Eye (tissue), 1 donor: ENCODE measurements at places on chromosomes 5 and 9.

DNA sequence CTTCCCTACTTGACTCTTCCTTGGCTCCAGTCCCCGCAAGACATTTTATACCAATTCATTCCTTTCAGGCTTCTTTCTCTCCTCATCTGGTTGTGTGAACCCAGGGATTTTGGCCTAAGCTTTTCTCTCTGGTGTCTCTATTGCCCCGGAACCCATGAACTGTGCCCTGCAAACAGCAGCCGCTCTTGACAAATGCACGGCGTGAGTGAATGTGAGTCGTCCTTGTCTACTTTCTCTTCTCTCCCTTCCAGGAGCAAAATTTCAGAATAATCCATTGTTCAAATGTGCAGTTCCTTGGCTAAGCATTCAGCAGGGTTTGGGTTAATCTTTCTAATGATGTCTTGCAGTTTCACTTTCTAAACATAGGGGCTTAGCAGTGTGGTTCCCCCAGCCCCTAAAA lies 250.4 kb upstream of the IRX4 start:
- no peak for DNase-seq

DNA sequence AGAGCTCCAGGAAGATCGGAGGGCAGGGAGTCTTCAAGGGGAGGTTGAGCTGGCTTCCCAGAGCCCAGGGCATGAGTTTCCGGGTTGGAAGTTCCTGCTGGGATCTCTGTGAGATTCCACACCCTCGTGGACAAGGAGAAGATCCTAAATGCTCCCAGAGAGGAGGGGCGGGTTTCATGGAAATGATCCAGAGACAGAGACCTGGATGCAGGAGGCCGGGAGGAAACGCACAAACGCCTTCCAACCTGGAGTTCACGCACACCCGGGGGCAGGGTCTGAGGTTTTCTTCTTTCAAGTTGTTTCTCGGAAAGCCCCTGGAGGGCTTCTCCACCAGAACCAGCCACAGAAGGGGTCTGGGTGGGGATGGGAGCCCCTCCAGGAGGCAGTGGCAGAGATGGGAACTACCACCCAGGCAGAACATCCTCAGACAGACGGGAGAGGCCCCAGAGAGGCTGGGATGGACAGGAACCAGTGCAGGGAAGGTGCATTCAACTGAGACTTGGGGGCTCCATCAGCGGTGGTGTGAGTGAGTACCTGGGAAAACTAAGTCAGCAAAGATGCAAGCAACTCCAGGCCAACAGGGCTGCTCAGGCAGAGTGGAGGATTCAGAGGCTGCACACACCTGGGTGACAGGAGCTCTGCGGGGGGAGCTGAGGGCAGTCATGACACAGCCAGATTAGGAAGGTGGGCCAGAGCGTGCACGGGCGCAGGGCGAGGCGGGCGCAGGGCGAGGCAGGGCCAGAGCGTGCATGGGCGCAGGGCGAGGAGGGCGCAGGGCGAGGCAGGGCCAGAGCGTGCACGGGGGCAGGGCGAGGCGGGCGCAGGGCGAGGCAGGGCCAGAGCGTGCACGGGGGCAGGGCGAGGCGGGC lies 52.1 kb upstream of the EXOC3 start:
- no peak for DNase-seq

GRCh38 chr5:149358294-149358651 lies 427 bp downstream of the PCYOX1L start:
- peak; percentile 67 for DNase-seq

DNA sequence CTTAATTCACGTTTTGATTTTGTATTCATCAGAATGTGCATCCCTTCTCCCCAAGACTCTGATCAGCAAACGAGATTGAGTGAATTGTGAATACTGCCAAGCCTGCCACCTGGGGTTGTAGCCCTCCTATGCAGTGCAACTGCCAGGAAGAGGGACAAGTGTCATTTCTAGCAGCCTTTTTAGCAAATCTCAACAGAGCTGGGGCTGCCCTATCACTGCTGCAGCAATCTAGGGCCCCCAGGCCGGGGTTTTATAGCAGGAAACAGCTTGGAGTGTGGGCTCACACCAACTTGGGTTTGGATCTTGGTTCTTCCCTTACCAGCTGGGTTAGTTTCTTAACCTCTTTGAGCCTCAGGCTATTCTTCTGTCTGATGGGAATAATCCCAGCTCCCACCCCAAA lies 4.0 kb downstream of the CSF1R start:
- DNase-seq, result no peak

- no peak for DNase-seq
Observed at GRCh38 chr9:78150312-78150982, 85.4 kb upstream of the CEP78 start.

DNA sequence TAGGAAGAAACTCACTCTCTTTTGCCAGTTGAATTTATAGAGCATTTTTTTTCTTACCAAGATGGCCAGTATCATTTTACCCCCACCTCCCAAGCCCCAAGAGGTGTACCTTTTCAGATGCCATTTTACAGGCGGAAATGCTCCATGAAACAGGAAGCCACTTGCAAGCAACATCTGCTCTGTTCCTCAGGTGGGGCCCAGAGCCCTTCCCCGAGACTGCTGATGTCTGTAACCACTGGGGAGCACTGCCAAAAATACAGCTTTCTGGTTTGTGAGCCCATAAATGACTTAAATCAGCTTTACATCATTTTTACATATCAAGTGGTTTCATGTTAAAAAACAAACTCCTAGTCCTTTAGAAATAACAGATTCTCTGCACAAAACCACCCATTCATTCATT lies 42.9 kb upstream of the GARNL3 start:
- DNase-seq, result no peak

- no peak for DNase-seq
Observed at GRCh38 chr5:126066836-126067235, 356.4 kb upstream of the GRAMD2B start.

GRCh38 chr5:19322716-19323485 lies 665.1 kb downstream of the CDH18 start:
- DNase-seq, result no peak

DNA sequence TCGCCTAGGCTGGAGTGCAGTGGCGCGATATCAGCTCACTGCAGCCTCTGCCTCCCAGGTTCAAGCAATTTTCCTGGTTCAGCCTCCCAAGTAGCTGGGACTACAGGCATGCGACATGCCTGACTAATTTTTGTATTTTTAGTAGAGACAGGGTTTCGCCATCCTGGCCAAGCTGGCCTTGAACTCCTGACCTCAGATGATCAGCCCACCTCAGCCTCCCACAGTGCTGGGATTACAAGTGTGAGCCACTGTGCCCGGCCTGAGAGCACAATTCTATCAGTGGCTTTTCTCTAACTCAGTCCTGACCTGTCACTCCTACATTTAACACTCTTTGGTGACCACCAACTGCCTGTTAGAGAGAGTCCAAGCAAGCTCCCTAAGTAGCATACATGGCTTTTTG lies 82.7 kb upstream of the SPOCK1 start:
- DNase-seq, result no peak

- no peak for DNase-seq
Observed at GRCh38 chr5:148311484-148311883, 739 bp upstream of the SPINK7 start.

DNA sequence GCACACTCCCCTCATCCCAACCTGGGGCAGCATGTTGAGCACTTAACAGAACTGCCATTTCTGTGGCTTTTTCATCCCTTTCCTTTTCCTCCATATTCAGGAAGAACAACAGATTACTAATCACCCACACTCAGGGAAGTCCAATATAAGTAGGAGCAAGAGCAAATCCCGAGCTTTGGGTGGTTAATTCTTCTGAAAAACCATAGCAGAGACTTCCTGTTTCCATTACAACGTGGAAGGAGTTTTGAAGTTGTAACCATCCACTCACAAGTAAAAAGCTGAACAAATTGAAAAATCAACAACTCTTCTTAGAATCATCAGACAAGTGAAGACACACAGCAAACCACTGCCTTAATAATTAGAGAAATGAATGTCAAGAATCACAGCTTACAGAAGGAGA lies 8.2 kb downstream of the CTSL start:
- no peak for DNase-seq

DNA sequence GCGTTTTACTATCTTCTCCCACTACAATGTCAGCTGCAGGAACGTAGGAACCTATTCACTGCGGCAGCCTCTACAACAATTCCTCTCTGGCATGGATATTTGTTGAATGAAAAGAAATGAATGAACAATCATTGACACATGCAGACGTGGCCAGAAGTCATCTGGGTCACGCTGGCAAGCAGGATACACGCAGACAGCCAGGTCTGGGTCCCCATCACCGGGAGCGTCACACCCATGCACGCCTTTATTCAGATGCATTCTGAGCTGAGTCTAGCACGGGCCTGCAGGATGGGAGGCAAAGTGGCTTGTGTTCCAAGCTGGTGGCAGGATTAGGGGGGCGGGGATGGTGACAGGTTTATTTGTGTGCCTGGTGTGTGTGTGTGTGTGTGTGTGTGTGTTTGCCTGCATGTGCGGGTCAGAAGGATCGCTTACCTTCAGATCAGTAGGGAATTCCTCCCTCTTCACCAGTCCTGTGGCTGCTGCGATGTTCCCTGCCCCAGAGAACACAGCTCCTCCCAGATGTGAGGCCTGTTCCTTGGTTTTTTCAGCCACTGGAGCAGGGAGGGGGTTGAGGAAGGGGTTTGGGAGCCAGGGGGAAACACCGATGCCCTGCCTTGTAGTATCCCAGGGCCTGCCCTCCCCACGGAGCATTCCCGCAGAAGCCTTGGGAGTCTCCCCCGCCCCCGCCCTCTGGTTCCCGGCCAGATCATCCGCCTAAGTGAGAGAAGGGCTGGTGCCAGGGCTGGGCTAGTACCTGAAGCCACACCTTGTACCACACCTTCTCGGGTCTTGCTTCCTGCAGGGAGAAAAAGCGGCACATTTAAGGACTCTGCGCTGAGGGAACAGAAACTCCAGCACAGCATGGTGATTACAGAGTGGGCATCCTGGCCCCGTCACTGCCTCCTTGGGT lies 4.1 kb downstream of the SNCB start:
- no peak for DNase-seq

- DNase-seq, result peak; percentile 52
Observed at GRCh38 chr5:161167016-161167767, 315.2 kb upstream of the ATP10B start.

GRCh38 chr5:90386099-90386710 lies 23.4 kb downstream of the CETN3 start:
- peak; percentile 49 for DNase-seq

- peak; percentile 60 for DNase-seq
Observed at GRCh38 chr9:91847581-91848091, 102.4 kb downstream of the ROR2 start.

DNA sequence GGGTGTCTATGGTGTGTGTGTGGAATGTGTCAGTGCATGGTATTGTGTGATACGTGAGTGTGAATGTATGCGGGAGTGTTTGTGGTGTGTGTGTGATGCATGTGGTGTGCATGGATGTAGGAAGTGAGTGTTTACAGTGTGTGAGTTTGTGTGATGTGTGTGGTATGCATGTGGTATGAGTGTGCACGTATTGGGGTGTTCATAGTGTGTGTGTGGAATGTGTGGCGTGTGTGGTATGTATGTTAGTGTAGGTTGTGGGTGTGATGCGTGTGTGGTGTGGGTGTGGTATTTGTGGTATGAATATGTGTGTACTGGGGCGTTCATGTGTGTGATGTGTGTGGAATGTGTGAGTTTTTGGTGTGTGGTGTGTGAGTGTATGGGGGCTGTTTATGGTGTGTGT lies 40.1 kb upstream of the BICD2 start:
- DNase-seq, result no peak

GRCh38 chr9:93452710-93453046 lies 703 bp downstream of the FAM120AOS start:
- no peak for DNase-seq

DNA sequence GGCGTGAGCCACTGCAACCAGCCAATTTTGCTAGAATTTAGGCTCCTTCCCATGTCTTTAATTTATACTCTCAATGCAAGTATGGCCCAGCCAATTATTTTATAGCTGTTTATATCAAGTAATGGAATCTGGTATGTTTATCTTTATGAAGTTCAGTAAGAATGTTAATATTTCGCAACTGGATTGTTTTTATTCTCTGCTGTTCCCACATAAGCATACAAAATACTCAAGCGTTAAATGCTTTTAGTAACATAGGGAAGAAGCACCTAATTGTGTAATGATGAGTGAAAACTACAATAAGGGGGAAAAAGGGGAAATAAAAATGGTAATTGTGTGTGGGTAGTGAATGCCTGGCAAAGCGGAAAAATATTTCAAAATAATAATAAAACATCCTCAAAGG lies 21.3 kb downstream of the PWWP2A start:
- no peak for DNase-seq

DNA sequence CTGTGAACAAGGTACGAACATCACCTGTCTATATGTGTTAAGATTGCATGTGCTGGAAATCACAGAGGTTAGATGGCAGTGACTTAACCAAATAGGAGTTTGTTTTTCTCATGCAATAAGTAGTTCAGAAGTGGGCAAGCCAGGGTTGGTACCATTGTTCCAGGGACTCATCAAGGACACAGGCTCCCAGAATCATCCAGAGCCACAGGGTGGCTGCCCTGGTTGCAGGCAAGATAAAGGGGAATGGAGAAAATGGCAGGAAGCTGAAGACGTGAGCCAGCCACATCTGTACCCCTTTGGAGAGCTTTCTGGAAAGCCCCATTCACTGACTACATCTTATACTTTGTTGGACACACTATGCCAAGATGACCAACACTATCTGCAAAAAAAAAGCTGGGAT lies 126.0 kb upstream of the IL12B start:
- no peak for DNase-seq

GRCh38 chr5:34608859-34609648 lies 47.1 kb upstream of the RAI14 start:
- peak; percentile 59 for DNase-seq

DNA sequence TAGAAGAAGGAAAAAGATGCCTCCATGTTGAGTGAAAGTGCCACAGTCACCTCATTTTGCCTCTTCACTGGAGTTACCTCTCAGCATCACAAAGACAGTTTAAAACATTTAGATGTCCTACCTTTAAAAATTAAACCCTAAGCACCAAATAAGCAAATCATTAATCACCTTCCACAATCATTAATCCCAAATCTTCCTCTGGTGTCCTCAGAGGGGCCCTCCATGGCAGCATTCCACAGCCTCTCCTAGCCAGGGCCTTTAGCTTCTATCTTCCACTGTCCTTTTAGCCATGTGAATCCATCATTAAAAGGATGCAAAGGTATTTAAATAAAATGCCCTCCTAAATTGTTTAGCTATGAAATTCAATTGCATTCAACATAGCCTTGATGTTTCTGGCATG lies 310.8 kb downstream of the PDE4D start:
- DNase-seq, result no peak

- no peak for DNase-seq
Observed at GRCh38 chr9:27715651-27716050, 142.4 kb upstream of the C9orf72 start.

- DNase-seq, result no peak
Observed at GRCh38 chr5:157248821-157249470, 17.0 kb upstream of the CYFIP2 start.

DNA sequence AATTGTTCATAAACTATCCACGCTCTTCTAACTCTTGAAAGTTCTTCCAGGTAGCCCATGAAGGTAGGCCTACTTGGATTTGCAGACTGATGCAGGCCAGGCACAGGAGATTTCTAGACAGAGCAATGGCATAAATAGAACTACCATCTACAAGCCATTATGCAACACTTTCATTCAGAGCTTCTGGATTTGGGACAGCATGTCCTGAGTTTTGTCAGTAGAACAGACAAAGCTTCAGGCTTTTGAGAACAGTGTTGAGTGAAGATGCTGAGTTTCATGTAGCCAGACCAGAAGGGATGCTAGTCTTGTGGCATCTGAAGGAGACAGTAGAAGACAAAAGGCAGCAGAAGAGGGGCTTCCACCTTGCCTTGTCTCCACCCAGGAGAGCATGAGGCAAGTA lies 196.6 kb downstream of the TRIM32 start:
- no peak for DNase-seq

GRCh38 chr9:133341369-133342068 lies 5.5 kb upstream of the SURF6 start:
- no peak for DNase-seq

GRCh38 chr5:21236971-21237427 lies 1249.0 kb upstream of the CDH18 start:
- no peak for DNase-seq
